Activated CD8-positive, alpha-beta memory T cell treated with anti-CD3 and anti-CD28 coated beads for 1 hour (primary cell): ENCODE measurements at places on chromosomes 5 and 9.

- DNase-seq = no peak
Observed at GRCh38 chr9:21974722-21975409, 19.3 kb downstream of the CDKN2A start.

GRCh38 chr9:89992326-89993198 is 387.8 kb downstream of the GADD45G start:
- no peak for DNase-seq

- no peak for DNase-seq
Observed at GRCh38 chr9:81069923-81070322, 619.4 kb downstream of the TLE1 start.

DNA sequence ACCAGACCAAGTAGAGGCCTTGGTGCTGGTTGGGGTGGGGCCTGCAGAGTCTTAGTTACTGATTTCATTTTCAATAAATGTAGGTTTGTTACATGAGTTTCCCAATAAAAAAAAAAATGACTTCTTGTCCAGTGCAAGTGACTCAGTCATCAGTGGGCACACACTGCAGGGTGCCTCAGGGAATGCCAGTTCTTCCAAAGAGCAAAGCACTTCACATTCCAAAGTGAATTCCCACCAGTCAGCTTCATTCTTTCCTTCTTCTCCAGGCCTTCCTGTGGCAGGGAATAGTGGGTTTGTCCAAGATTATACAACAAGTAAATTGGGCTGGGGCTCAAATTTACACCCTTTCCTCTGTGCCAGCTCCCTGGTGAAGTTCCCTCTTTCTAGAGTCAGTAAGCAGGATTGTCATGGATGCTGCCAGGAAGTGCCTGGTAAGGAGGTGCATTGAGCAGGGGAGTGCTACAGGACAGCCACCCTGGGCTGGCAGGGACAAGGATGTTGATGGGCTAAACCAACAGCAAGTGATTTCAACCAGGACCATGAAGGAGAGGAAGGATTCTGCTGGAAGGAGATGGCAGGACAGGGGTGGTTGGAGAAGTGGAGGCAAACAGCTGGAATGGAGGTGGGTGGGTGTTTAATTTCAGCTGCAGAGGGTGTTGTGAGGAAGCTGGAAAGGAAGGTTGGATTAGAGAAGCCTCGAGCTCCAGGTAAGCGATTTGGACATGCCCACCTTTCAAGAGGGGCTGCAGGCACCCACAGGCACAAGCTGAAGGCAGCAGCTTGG is 3.7 kb upstream of the B4GALT7 start:
- no peak for DNase-seq

DNA sequence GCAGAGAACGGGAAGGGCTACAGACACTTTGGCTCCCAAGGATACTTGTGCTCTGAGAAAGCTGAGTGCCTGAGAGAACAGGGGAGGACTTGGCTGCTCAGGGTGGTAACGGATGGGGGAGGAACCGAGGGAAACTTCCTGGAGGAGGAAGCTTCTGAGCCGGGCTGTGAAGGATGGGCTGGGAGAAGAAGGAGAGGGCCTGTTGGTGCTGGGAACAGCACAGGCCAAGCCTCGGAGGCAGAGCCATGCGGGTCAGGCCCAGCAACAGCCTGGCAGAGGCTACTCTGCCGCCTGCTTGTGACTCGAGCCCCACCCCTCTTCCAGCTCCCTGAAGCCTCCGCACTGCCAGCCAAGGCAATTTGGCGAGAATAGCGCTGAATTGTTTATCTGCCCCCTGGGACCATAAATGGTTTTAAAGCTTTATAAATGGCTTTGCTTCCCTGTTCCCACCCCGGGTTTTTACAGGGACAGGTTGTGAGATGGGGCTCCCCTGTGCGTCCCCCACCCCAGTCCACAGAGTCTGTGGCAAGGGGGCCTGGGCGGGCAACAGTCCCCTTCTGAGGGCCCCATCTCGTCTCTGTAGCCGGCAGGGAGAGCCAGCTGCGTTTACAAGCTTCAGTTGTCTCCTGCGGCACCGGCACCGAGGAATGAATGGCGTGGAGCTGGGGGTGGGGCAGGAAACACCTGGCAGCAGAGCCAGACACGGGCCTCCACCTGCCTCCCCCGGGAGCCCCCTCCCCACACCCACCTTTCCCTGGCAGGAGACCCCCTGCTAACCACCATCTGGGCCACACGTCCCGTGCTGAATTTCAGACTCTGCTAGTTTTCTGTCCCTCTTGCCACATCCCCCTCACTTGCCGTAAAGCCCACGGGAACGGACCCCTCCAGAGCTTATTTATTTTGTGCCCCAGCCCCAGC is 24.4 kb downstream of the FAM163B start:
- DNase-seq = no peak

GRCh38 chr5:175479125-175479881 is 943 bp downstream of the SFXN1 start:
- no peak for DNase-seq

GRCh38 chr5:40877371-40877988 is 31.8 kb upstream of the C7 start:
- DNase-seq = no peak

GRCh38 chr5:124007675-124008398 is 495.9 kb downstream of the CSNK1G3 start:
- DNase-seq = no peak

GRCh38 chr9:3902631-3903030 is 376.8 kb upstream of the RFX3 start:
- DNase-seq = no peak

DNA sequence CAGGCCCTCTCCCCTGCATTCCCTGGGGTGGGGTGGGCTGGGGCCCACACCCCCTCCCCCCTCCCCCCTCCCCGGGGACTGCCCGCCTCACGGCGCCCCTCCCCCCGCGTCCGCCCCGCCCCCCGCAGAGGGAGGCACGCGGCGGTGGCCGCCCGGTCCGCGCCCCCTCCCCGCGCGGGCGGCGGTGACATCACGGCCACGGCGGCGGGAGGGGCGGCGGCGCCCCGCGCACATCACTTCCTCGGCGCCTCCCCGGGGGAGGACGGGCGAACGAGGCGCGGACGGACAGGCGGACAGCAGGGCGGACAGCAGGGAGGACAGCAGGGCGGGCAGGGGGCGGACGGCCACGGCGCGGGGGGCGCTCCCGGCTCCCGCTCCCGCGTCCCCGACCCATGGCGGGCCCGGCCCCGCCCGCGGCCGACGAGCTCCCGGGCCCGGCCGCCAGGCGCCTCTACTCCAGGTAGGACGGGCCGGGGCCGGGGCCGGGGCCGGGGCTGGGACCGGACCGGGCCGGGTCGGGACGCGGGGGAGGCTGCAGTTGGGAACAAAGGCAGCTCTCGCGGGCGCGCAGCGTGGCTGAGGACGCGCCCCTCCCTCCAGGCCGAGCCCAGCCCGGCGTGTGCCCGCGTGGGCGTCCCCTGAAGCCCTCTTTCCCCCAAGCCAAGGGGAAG is at the start of gene GPSM1:
TSS of gene GPSM1 (plus strand) at position 236 of the 671 bp plus-strand sequence. CDS start at position 393, 157 bp downstream.
- DNase-seq = no peak

DNA sequence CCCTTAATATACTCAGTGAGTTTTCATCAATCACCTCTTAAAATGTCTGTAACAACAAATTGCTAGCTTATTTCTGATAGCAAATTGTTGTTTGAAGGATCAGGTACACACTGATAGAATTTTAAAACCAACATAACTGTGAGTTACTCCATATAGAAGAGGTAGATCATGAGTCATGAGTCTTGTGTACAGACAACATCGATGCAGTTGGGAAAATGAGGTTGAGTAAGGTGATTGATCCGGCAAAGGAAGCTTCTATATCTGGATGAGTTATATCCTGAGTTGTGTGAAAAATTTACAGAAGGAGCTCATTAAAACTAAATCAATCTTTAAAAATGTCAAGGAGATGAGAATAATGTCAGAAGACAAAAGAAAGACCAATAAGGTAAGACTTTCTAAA is 604.6 kb upstream of the RGMB start:
- DNase-seq = no peak

DNA sequence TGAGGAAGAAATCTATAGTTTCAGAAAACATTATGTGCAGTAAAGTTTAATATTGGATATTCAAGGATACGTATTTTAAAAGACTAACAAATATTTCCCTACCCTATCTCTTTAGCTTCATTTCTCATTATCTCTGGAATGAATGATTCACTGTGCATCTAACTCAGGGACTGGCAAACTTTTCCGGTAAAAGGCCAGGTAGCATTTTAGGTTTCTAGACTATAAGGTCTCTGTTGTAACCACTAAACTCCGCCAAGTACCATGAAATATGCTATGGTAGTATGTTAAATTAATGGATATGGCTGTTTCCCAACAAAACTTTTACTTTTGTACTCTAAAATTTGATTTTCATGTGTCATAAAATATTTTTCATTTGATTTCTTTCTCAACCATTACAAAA is 13.2 kb downstream of the FEM1C start:
- DNase-seq = no peak

DNA sequence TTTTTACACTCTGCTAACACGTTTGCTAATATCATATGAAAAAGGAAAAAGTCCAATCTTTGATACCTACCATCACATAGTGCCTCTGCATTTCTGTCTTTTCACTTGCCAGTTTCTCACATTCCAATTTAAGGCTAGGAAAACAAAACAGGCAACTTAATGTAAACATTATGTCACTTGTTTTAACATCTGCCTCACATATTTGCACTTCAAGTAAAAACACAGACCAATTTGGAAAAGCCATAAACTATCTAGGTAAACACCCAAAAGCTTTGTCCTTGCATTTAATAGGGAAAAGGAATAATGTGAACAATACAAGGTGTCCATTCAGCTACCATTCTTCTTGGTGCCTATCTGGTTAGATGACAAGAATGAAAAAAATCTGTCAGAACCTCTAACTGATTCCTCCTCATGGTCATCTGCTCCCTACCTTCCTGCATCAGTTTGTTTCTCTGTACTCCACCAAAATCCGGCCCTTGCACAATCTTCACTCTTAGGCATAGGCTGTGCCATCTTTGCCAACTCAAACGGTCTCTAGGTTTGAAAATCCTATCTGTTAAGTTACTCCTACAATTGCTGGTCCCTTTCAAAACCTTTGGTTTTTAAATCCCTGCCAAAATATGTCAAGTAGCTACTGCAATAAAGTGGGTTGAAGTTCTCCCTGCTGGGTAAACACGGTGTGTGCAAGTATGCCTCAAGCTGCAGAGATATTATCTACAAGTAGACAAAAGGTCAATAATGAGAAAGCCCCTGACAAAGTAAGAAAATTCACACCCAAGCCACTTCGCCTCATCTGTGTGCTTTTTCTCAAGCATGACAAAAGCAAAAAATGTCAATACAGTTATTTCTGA is 3.4 kb downstream of the TLE1 start:
- DNase-seq = no peak

DNA sequence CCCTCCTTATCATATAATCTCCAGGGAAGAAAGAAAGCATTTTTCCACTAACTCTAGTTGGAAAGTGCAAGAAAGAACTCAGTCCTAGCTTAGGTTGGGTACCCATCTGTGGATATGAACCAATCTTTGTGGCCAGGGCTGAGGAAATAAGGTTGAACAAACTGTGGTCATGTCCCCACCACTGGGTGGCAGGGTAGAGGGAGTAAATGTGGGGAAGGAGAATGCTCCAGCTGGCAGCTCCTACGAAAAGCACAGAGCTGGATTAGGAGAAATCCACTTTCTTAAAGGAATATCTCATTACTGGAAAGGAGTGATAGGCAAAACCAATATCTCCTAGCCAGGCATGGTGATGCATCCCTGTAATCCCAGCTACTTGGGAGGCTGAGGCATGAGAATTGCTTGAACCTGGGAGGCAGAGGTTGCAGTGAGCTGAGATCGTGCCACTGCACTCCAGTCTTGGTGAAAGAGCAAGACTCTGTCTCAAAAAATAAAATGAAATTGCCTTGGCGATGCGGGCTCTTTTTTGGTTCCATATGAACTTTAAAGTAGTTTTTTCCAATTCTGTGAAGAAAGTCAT is 175.1 kb downstream of the CCDC192 start:
- DNase-seq = no peak

- DNase-seq = no peak
Observed at GRCh38 chr5:65809817-65810531, 88.0 kb downstream of the NLN start.

GRCh38 chr5:90709323-90710155 is 150.9 kb downstream of the ADGRV1 start:
- no peak for DNase-seq

DNA sequence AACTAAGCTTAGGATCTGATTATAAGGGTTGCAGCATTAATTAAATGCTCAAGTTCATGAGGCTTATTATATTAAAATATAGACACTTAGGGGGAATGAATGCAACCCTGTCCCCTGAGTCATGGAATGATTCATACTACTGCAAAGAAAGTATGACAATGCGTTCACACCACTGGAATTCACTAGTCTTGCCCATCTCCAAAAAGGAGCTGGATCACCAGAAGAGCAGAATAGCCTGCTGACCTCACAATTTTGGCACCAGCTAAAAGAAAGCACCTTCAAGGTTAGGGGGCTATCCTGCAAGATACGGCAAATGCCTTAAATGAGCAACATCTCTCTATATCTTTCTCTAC is 32.0 kb upstream of the TMED7 start:
- no peak for DNase-seq

GRCh38 chr5:149011084-149011483 is 51.8 kb downstream of the SH3TC2 start:
- no peak for DNase-seq

- DNase-seq = no peak
Observed at GRCh38 chr5:160970605-160971191, 118.7 kb upstream of the ATP10B start.

DNA sequence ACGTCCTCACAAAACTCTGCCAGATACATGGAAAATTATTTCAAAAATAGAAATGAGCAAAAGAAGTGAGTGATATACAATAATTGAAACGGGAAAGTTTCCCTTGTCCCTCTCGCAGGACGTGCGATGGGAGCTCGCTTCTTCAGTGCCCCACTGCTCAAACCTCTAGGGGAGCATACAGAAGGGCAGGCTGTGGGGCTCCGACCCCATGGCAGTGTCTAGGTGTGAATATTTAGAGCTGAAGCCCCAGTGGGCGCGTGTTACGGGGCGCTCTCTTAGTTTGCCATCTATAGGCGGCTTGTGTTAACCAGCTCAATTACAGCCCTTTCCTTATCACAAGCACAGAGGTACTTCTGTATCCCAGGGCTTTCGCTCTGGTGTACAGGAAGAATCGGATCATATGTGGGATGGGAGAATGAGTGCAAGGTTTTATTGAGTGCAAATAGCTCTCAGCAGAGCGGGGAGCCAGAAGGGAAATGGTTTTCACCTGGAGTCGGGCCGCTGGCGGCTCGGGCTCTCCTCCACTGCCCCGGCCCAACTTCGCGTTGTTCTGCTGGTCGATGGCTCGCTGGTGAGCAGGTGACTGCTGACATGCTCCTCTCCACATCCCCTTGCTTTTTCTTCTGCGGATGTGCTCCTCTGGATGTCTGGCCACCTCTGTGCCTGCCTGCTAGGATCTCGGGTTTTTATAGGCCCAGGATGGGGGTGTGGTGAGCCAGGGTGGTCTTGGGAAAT is 334.0 kb upstream of the PTPRD start:
- DNase-seq = no peak

DNA sequence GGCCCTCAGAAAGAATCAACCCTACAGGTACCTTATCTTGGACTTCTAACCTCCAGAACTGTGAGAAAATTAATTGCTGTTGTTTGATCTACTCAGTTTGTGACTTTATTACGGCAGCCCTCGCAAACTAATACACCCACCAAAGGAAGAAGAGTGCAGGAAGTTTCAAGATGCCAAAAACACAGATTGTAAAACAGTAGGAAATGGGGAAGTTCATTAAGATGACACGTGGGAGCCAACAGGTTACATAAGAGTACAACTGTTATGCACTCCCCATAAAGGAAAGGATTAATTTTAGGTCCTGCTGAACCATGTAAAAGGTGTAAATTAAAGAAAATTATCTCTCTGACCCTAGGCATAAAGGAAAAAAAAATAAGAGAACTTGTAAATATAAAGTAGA is 294.3 kb downstream of the EPB41L4A start:
- DNase-seq = no peak
